CD4-positive, alpha-beta T cell treated with Interleukin-12 subunit alpha and Interleukin-12 subunit beta, for 1 hour (primary cell): ENCODE measurements at places on chromosomes 7 and 10.

DNA sequence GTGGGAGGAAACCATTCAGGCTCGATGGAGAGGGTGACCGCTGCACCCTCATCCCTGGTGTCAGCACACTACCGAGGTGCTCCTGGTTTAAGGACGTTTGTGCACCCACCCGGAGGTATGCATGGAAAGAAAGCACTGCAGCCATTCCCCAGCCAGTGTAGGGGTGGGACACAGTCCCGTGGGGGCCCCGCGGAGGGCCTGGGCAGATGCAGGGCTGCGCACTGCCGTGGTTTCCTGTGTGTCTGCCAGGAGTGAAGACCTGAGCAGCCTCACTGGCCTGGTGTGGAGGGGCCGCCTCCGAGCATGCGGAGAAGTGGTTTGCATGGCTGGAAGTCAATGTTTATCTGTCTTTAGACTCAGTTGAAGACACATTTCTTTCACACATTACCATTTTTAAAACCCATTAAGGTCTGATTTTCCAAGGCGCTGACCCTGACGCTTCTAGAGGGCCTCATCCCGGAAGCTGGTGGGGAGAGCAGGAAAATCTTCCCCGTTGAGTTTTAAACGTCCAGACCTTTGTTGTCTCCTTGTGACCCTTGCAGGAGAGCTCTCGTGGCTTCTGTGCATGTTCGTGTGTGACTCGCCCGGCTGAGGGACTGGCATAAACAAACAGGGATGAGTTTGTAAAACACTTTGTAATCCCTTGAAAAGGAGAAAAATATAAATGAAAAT is 188.1 kb downstream of the MGMT start:
- DNase-seq, result no peak

GRCh38 chr10:36256166-36256565 is 614.1 kb upstream of the FZD8 start:
- DNase-seq, result no peak

DNA sequence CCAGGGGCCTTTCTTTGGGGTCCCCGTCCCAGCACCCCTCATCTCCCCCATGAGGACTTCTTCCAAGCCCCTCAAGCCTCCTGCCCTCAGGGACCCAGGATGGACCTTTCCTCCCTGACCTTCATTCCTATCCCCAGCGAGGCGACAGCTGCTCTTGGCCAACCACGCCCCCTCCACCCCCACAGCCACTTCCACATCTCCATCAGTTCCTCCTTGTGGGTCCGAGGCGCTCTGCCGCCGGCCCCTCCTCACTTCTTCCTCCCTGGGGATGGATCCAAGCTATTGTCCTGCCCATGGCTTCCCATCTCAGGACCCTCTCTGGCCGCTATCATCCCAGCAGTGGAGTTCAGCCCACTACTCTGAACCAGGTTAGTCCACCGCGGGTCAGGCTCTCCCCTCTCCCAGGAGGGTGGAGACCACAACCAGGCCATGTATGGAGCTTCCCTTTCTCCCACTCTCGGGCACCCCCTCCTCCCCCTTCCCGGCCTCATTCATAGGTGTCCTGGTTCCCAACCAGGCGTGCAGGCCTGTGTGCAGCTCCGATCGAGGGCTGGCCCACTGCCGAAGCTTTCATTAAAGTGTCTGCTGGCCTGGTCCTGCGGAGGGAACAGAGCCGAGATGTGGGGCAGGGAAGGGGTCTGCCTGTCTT is 1.7 kb upstream of the SH2B2 start:
- DNase-seq, result no peak

DNA sequence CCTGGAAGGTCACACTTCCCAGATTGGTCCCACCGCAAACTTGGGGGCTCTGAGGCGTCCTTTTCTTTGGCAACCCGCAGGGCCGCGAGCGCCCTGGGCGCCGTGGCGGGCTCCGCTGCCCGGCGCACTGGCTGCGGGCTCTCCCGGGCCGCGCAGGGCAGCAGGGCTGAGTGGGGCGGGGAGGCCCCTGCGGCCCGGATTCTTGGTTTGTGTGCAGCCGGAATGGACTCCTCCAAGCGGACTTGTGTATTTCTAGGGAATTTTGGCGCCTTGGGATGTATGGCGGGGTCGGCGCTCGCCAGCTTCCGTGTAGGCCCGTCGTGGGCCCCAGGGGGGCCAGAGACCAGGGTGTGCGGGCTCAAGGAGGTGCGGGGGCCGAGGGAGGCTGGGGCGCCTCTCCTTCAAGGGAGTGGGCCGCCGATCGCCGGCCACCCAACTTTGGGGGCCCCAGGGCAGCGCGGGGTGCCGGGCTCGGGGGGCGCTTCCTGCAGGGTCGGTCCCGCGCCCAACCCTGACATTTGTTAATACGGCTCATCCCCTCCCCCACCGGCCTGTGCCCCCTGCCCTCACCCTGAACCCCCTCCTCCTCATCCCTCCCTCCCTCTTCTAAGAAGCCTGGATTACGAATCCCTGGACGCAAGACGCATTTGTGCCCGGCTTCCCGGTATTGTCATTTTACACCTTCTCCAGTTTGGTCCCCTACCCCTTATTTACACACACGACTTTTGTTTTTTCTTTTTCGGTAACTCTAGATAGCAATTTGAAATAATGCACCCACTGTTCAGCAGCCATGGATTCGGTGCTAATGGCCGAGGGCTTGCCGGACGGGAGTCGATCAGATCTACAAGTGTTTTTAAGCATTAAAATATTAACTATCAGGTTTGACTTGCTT is 2.5 kb downstream of the TCF7L2 start:
- no peak for DNase-seq

DNA sequence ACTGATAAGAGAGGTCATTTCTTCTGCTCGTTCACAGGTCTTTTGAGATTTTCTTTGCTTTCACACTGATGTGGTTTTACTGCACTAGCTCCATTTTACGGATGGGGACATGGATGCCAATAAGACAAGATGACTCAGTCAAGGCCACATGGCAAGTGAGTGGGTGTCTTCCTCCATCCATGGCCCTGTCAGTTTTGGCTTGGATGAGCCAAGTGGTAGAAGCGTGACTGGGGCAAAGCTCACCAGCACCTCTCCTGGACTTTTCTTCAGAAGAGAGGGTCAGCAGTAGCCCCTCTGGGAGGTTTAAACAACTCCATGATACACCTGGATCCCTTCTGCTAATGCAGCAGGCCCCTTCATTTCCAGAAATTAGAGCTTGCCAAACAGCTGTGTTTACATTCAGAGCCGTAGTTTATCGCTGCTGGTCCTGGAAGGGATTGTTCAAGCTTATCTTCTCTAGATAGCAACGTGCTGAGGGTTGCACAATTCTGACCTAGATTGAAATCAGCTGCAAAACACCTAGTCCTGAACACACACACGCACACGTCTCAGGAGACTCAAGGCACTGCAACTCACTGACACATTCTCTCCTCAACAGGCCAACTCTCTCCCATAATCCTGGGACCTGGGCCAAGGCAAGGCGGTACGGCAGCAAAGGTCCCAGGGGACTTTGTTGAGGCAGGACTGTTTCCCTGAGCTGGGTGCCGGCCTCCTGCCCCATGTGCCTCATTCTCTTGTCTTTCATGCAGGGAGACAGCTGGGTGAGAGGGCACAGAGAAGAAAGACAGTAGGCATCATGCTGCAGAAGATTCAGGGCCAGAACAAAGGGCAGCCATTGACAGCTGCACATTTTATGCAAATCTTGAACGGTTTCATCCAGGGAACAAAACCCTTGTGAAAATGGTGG is 14.2 kb upstream of the PDCD4 start:
- no peak for DNase-seq

GRCh38 chr7:107596881-107597581 is 17.0 kb downstream of the BCAP29 start:
- DNase-seq, result no peak

GRCh38 chr10:78397786-78398185 is 364.1 kb downstream of the RPS24 start:
- no peak for DNase-seq

GRCh38 chr10:93595378-93596161 is 5.5 kb downstream of the RBP4 start:
- DNase-seq, result no peak

- no peak for DNase-seq
These were observed 32.1 kb downstream of the KCNMA1 start for GRCh38 chr10:77605466-77605865.

- DNase-seq, result no peak
These were observed 3.0 kb upstream of the PLAU start for GRCh38 chr10:73907841-73908517.

GRCh38 chr10:101538446-101538845 is 49.6 kb downstream of the POLL start:
- no peak for DNase-seq

DNA sequence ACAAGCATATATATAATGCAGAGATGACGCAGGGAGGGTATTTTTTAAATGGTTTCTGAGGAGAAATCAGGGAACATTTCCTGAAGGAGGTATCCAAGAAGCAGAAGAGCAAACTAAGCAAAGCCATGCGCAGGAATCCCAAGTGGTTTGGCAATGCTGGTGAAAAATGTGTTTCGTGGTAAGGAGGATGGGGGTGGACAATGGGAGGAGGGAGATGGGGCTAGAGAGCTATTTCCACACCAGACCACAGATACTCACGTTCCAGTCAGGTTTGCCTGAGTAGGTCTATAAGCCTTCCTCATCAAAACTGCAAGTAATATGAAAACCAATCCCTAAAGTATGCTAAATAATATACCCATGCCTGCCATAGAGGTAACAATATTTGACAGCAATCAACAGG is 223.7 kb upstream of the MKLN1 start:
- peak; percentile 16 for DNase-seq

DNA sequence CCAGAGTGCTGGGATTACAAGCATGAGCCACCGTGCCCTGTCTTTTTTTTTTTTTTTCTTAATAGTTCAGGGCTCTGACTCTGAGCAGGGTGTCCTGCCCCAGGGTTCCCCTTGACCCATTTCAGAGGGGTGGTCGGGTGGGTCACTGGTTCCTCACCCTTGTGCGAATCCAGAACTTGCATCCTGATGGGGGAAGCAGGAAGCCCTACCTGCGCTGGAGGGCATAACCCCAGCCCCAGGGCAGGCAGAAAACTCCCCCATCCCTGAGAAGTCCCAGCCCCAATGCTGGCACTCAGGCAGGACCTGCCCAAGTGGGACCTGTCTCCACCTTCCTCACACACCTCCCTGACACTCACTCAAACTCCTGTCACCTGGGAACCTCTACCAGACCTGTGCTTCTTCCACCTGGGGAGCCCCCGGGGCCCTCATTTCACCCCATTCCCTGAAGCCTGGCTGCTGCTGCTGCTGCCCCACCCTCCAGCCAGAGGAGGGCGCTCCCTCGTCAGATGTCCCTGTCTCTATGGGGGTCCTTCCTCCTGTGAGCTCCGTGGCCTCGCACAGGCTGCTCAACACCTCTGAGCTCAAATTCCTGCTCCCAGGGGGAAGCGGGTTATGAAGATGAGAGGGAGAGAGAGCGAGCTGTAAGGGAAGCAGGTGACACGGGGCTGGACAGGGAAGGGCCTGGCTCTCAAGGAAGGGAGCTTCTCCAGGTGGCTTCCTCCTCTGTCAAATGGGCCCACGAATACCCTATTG is 15.1 kb upstream of the ZNF273 start:
- DNase-seq, result peak; percentile 38

- no peak for DNase-seq
These were observed 40.7 kb upstream of the GJD4 start for GRCh38 chr10:35564341-35564968.

- no peak for DNase-seq
These were observed 303.3 kb downstream of the SUGCT start for GRCh38 chr7:40437936-40438634.
